Stimulated activated CD8-positive, alpha-beta memory T cell treated with anti-CD3 and anti-CD28 coated beads, Interleukin-15, amount 100 ng/mL, for 24 hours (primary cell): ENCODE measurements at places on chromosomes 6 and 20.

- DNase-seq = no peak
These were observed 275.8 kb downstream of the FARS2 start for GRCh38 chr6:5537132-5537531.

DNA sequence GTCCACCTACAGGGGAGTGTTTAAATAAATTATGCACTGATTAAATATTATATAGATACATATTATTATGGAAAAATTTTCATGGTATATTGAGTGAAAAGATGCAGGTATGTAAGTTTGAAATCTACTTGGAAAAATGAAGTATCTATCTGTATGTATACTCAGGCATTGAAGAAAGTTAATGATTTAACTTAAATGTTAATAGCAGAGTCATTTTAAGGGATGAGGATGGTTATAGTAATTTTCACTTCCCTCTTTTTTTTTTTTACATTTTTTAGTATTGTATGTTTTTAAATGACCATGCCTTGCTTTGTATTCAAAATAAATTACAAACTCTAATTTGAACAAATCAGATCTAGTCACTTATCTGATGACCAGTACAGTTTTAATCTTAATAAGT lies 43.2 kb upstream of the NOTCH4 start:
- DNase-seq = no peak

DNA sequence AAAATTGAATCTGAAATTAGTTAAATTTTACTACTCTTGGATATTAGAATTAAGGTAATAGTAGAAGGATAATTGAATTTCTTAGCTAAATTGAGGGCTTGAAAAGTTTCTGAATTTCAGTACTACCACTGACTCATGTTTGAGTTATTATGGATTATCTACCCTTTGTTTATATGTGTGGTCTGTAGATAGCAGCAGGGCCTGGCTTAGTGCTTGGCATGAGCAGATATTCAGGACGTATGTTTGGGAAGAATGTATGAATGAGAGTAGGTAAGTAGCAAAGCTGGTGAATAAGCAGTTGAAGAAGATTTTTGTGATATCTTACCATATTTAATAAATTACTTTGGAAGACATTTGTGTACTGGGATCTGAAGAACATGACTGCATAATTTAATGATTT lies 152.7 kb downstream of the MACROD2 start:
- no peak for DNase-seq

- no peak for DNase-seq
These were observed 5.3 kb downstream of the CDKN1A start for GRCh38 chr6:36683656-36684446.

DNA sequence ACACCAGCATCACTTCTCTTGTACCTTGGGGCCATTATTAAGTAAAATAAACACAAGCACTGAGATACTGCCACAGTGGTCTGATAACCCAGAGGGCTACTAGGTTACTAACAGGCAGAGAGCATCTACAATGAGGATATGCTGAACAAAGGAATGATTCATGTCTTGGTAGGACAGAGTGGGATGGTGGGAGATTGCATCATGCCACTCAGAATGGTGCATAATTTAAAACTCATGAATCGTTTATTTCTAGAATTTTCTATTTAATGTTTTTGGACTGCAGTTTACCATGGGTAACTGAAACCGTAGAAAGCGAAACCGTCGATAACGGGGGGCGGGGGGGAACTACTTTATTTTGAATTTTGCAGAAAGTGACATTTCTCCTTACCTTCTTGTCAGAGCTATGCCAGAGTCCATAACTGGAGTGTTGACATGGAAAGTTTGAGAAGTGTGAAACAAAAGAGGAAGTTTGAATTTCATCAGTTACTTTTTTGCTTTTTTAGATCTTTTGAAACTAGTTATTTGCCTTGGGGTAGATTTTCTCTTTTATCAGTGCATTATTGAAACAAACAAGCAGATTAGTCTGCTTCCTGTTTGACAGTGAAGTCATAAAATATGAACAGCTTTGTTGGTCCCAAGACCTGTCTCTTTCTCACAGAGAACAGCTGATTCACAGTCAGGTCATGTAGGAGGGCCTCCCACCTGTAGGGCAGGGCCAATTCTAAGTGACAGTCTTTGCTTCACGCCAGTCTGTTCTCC lies 124.9 kb downstream of the KLHL32 start:
- no peak for DNase-seq

- no peak for DNase-seq
These were observed 20.1 kb downstream of the APCDD1L start for GRCh38 chr20:58494923-58495622.

DNA sequence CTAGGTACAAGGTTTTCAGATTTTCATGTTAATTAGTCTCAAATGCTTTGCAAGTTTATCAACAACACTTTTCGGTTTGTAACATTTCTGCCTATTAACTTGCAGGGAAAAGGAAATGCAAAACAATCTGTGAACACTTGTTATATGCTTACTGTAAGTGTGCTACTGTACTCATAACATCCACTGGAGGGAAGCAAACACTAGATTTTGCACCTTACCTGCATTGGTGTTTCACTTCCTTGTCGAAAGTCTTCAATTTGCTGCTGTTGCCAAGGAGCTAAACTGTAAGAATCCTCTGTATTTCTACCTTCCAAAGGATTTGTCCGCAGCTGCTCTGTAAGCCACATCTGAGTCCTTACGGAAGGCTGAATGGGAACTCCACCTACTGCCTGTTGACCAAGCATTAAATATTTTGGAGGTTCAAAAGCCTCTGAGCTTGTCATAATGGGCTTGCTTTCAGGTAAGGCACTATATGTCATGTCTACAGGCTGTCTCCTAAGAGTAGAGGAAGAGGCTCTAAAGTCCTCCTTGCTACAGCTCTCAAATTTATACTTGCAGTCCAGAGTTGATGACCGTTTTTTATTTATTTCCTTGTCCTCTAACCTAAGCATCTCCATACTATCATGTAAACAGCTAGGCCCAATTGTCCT lies 17.3 kb downstream of the PLN start:
- DNase-seq = no peak

DNA sequence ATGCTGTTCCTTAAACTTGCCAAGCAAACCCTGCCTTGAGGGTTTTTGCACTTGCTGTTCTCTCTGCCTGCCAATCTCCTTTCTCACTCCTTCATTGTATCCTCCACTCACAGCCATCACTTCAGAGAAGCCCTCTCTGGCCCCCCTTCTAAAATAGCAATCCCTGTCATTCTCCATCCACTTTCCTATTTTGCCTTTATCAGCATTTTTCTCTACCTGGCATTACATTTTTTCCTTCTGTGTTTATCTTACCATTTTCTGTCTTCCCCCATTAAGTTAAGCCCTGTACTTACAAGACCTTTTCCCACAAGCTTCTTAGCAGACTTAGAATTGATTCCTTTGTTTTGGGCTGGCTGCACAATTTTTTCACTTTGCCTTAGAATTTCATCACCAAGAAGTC lies 26.6 kb upstream of the TNFRSF21 start:
- DNase-seq = no peak

DNA sequence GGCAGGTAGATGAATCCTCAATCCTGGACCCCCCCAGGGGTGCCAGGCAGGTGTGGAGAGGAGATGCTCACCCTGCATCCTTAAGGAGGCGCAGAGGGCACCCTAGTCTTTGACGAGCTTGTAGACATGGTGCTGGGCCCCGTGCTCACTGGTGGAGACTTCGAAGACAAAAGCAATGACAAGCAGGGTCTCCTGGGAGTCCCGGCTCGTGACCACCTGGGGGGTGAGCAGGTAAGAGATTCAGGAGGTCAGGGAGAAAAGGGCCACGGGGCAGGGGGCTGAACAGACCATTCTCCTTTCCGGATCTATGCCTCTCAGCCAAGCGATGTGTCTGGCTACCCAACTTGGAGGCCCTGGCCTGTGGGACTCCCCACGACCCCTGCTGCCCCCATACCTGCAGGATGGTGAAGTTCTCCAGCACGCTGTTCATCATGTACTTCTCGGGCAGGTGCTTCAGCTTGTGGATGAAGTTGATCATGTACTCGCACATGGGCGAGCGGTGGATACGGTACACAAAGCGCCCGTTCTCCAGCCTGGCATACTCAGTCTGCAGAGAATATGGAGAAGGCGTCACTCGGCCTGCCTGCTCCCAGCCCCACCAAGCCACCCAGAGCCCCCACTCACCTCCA lies 6.9 kb downstream of the RPL10A start:
- no peak for DNase-seq
